ENCODE measurements at places on chromosomes 1 and 21.

DNA sequence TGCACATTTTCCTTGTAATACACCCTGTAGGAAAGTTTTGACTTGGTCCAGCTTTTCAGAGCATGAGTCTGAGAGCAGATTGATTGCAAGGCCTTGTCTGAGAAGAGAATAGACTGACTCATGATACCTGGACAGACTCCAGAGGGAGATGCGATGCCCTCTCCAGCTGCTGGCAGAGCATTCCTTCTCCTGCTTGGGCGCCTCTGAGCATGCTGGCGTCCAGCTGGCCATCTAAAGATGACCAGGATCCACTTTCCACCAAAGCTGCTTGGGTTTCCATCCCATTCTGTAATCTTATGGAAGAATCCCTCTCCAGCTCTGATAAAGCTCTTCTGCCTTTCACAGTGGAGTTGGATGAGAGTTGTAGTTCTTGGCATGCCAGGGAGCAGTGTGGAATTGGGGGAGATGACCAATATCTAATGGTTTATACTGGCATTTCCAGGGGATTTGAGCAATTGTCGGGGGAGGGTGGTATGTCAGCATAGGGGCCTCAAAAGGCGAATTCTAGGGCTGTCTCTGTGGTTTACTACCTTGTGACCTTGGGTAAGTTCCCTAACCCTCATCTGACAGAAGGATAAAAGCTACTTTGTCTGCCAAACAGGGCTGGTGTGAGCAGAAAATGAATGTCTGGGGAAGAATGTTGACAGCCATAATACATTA, 19.5 kb downstream of the SZRD1 start:
- DNase-seq: no peak

DNA sequence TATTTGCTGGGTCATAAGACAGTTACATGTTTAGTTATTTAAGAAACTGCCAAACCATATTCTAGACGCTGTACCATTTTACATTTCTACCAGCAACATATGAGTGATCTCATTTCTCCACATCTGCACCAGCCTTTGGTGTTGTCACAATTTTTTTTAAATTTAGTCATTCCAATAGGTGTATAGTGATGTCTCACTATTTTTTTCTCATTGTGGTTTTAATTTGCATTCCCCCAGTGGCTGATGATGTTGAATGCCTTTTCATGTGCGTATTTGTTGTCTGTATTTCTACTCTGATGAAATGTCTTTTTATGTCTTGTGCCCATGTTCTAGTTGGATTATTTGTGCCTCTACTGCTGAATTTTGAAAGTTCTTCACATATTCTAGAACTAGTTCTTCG, 38.4 kb downstream of the NFASC start:
- no peak for DNase-seq

DNA sequence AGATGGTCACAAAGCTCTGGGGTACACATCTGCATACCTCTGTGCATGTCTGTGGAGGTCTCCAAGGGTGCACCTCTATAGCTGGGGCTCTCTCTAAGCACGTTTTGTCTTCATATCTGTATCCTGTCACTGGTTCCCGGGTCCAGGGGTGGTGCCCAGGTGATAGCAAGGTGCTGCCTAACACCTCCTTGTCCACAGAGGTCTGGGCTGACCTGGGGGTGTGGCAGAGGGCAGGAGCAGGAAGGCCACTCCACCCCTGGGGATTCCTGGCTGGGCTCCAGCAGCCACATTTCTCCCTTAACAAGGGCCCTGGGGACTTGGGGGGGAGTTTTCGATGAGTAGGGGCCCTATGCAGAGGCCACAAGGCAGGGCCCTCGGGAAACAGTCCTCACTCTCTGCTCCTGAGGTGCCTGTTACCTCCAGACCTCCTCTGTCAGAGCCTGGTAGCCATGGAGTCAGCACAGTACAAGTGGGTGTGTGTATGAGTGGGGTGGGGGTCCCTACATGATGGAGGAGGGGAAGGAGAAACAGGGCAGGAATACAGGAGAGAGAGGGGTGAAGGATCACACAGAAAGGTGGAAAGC, 7.0 kb upstream of the CDCP2 start:
- no peak for DNase-seq

GRCh38 chr1:18256282-18257235, 149.0 kb downstream of the IGSF21 start:
- no peak for DNase-seq

GRCh38 chr1:166164646-166164994, 2.2 kb downstream of the FAM78B start:
- DNase-seq: no peak

DNA sequence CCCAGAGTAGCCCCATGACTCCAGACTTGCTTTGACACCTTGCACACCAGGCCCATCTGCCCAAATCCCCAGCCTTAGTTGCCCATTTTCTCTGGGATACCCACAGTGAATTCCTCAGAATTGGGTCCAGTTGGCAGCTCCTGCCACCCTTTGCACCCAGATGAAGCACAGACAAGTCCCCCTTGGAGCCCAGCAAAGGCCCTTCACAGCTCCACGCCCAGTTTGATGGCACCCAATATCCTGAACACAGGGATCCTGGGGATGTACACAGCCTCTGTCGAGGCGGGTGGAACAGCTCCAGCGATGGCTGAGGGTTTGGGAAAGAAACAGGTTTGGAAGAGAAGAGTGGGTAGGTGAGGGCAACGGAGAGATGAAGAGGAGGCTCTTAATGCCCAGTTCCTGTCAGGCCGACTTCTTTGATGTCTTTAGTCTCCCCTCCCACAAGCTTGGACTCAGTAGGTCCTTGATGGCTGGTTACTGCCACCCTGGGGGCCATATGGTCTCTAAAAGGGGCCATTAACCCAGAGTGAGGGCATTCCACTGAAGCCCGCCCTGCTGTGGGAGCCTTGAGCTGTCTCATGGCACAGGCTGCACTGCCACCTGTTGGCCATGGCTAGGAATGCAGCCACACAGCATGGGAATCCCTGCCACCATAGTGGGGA, 21.7 kb downstream of the TMEM53 start:
- peak; percentile 62 for DNase-seq

GRCh38 chr21:38220270-38220737, 36.5 kb upstream of the KCNJ15 start:
- DNase-seq: no peak

- DNase-seq: no peak
Observed at GRCh38 chr1:11062965-11063401, 3.2 kb upstream of the SRM start.

GRCh38 chr1:227685807-227686206, 49.3 kb downstream of the JMJD4 start:
- DNase-seq: no peak

GRCh38 chr1:202130297-202130721, 7.6 kb downstream of the GPR37L1 start:
- DNase-seq: no peak

- DNase-seq: no peak
Observed at GRCh38 chr1:8554956-8555534, 237.1 kb downstream of the SLC45A1 start.

- DNase-seq: no peak
Observed at GRCh38 chr1:17412093-17412870, 27.2 kb downstream of the RCC2 start.

DNA sequence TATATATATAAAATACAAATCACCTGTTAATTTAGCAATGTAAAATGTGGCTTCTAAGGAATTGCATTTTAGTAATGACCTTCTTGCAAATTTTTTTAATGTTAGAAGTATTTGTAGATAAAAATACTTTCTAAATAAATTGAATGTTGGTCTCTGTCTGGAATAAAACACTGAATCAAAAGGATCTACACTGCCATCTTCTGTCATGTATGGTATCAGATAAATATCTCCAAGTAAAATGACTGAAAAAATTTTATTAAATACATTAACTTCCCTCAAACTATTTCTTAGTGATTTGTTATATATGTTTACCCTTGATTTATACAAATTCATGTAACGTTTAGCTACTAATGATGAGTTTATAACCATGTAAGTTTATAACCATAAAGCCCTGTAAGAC, 2029.3 kb downstream of the MRPL39 start:
- DNase-seq: no peak

DNA sequence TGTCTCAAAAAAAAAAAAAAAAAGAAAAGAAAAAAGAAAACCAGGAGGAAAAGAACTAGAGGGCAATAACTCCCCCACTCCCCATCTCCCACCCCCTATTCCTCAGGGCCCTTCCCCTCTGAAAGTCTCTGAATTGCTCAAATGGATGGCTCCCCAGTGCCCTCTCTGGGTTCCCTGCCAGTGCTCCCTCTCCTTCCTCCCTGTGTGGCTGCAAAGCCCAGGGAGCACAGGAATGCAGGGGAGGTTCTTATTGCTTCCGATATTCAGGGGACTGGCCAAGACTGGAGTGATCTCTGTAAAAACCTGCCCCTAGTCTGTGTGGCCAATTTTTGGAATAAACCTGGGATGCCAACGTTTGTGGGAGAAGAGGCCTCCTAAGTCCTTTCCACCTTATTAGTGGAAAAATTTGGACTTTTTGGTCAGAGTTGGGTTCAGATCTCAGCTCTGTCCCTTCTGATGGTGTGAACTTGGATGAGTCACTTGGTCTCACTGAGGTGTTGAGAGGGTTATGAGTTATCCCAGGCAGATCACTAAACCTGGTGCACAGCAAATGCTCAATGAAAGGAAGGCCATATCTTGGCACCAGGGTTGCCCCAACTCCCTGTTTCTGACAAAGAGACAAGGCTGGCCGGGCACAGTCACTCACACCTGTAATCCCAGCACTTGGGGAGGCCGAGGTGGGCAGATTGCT, 13.4 kb upstream of the ARHGEF10L start:
- DNase-seq: no peak

DNA sequence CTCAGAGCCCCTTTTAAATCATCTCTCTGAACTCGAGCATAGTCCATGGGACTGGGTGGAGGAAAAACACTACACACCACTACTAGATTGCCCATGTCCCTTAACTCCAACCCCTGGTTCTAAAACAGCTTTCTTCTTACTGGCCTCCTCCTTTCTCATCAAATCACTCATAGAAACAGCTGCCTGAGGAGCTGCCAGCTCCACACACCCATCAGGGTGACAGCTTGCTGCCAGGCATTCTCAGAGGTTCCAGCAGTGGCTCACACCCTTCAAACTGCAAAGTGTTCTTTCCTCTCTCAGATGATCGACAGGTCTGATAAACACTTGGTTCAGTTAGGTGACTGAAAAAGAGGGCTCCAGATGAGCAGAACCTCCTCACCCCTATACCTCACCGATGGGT, 543.0 kb upstream of the PLXNA2 start:
- no peak for DNase-seq

GRCh38 chr1:85824066-85824840, 116.0 kb upstream of the ZNHIT6 start:
- no peak for DNase-seq

GRCh38 chr1:173861731-173862145, 6.1 kb downstream of the GAS5 start:
- no peak for DNase-seq

- DNase-seq: no peak
Observed at GRCh38 chr1:115145226-115145625, 55.9 kb upstream of the TSPAN2 start.

DNA sequence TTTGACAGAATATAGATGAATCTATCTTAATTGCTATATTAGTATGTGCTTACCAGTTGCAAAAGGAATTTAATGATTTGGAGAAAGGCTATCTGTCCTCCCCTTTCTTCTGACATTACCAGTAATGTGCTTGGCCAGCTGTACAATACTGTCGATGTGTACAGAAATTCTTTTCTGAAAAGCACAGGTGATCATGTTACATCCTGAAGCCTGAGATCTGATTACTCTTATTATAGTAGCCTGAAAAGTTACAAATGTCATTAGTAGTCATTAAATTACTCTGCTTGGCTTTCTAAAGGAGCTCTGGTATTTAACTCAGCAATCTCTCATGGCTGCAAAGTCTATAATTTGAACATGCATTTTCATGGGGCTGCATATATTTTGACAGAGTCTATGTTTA, 209.8 kb downstream of the PTPRC start:
- no peak for DNase-seq

DNA sequence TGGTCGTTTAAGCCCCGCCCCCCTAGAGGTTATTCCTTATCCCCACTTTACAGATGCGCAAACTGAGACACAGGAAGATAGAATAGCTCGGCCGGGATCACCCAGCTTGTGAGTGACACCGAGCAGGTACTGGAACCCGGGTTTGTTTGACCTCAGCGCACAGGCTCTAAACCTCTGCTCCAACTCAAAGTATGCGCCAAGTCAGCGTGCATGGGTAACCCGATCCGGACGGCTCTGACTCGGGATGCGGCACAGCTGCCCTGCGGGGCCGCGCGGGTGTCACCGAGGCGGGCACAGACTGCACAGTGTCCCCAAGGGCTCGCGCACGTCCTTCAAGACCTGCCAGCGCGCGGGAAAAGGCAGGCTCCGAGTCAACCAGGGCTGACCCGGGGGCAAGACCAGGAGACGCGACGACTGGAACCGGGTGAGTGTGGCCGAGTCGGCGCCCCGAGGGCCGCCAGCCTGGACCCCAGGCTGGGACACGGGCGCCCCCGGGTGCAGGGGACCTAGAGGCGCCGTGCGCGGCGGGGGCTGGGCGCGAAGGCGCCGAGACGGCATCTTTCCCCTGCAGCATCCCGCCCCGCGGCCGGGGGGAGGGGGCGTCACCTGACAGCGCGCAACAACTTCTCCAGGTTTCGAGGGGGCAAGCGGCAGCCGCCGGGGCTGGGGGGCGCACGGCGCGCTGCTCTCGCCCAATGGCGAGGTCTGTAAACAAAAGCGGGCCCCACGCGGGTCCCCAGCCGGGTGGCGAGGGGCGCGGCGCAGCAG, 101.9 kb upstream of the SOD1 start:
- no peak for DNase-seq

GRCh38 chr21:36381841-36382589, 3.2 kb upstream of the CHAF1B start:
- DNase-seq: no peak

DNA sequence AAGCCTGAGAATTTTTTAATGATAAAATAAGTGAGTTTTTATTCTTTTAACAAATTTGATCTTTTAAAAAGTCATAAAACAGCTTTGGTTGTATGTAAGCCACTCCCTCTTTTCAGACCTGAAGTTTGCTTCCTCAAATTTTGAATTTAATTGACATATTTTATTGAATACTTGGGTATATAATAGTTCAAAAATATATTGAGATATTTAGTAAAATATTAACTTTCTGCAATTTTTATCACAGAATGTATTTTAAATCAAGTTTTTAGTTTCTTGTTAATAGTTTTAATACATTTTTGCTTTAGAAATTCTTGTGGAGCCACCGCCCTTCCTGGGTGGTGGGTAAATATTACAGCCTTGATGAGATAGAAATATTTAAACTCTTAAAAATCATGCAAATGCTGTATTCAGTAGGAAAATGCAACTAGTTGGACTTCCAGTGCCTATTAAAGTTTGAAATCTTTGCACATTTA, 867 bp downstream of the PTPRC start:
- no peak for DNase-seq
